Motor neuron (in vitro differentiated cells): ENCODE measurements at places on chromosomes 1 and 21.

DNA sequence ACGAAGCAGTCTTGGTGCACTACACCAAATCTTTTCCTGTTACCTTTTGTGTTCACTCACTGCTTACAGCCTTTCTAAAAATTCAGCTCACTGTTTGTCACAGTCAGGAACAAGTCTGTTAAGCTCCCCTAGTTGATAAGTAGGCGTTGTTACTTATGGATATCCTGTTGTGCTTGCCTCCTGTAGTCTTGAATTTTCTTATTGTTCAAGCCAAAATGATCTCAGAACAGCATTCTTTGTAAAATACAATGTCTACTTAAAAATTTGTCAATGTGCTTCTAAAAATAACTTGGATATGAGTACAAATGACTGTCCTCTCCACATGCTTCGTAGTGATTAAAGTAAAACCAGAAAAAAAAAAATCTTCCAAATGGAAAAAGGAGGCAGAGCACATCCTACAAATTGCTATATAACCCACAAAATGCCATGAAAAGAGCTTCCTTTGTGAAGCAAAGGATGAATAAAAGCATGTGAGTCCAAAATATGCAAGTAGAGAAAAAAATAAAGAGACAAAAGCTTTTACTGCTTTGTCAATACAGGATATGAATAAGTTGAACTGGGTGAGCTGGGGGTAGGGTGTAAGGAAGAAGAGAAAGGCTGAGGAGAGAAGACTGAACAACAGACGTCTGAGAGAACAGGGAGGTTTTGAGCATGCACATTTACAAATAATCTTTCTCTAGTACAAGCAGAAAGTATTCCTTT, 228.9 kb upstream of the ADGRL4 start:
- ATAC-seq: peak; percentile 56

DNA sequence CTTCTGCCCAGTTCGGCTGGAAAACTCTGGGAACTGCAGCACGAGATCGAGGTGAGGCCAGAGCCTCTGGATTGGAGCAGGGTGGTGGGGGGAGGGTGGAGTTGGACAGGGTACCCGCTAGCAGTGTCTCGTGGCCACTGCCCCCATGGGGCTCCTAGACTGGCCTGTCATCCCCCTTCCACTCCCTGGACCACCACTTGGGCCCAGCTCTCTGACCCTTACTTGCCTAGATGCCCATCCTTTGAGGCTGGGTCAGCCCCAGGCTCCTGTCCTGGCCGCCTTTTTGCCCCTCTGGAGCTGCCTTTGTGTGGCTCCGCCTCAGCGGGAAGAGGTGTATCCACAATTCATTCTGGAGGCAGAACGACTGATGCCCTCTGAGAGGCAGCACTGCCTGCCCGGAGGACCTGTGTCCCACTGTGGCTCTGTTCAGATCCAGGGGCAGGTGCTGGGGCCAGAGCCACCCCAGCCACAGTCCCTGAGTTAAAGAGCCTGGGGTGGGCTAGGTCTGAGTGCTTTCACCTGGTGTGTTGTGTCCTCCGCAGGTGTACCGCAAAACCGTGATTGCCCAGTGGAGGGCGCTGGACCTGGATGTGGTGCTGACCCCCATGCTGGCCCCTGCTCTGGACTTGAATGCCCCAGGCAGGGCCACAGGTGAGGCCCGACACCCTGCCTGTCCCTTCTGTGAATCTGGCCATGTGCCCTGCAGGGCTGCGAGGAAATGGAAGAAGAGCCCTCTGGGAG, 17.7 kb downstream of the FAAH start:
- ATAC-seq: no peak

DNA sequence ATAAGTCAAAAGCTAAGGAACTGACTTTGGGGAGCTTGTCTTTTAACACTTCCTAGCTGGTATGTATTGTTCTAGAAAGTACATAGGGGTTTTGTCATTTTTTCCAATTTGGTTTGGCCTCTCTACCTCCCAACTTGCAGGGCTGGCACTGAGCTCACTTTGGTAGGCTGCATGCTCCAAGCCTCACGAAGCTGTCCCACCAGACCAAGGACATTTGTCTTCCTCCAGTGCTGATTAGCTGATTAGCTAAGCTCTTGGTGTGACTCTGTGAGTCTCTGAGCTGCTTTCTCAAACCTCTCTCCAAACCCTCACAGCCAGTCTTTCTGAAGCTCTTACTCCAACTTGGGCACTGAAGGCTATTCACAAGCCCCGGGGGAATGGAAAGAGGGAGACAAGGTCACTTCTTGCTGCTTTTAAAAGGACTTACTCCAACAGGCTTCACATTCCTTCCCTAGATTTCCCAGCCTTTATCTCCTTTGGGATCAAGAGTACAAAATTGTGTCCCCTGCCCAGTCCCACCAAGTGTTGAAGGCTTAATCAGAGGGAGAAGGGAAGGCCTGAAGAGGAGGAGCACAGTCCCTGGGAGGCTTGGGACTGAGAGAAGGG, 893 bp upstream of the CFAP45 start:
- no peak for ATAC-seq

GRCh38 chr1:98559291-98559690, 102.2 kb upstream of the SNX7 start:
- no peak for ATAC-seq

- ATAC-seq: no peak
These were observed 1.3 kb downstream of the USF1 start for GRCh38 chr1:161044535-161044907.

DNA sequence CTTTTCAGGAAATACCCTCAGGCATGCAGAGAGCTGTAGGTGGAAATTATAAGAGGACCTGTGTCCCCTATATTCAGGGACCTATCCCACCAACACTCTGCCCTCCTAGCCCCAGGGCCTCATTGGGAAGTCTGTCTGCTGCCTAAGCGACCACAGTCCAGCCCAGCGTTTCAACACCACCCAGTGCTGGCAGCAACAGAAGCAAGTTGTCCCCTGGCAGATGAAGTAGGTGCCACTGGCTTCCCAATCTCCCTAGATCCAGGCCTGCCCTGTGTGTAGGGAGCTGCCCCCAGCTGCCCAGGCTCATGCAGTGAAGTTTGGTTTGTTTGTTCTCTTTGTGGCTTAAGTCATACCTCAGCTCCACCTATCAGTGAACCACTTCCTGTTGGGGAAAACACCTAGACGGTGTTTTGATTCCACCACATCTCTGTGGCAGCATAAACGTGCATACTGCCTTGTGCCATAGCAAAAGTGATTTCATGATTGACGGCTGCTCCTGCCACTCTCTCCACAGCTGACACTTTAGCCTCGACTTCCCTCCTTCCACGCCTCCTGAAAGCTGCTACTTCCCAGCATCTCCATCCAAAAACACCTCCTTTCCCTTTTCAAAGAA, 8.1 kb upstream of the LEFTY1 start:
- peak; percentile 32 for ATAC-seq
